ENCODE measurements at places on chromosomes 12 and 14. TPM values are rescaled to one million over a fixed set of nuclear protein-coding genes. Genes with fewer than 3 reads are reported as not detected.

DNA sequence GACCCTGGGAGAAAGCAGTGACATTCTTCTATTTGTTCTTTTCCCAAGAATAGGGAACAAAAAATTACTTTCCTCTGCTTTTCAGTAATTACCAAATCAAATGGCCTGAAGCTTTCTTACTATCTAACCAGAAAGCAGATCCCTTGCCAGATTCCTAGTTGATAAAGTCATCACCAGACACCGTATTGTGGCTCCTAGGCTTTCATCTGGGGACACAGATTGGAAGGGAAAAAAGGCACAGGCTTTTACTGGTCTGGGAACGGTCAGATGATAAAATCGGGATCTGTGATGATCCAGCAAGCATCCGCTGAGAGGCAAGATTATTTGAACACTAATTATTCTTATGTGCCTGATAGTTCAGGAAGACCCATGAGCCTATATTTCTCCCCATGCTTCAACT is 79.1 kb upstream of the BCL2L14 start:
- no peaks in the 10 kb centered on the region for H3K36me3 ChIP-seq
- no peak for DNase-seq
- H3K4me3 ChIP-seq: no peak overlapping the region
- no peaks in the 10 kb centered on the region for H3K27me3 ChIP-seq
- no peak overlapping the region for H3K27ac ChIP-seq

SPIC gene
- not detected for total RNA-seq

- no peak overlapping the region for H3K4me3 ChIP-seq
- H3K36me3 ChIP-seq: peaks cover 3% of the 10 kb centered on the region
- no peaks in the 10 kb centered on the region for H3K4me1 ChIP-seq
- no peak for DNase-seq
- H3K27ac ChIP-seq: no peak overlapping the region
These were observed 57.6 kb downstream of the POLR3B start for GRCh38 chr12:106415134-106415533.

DNA sequence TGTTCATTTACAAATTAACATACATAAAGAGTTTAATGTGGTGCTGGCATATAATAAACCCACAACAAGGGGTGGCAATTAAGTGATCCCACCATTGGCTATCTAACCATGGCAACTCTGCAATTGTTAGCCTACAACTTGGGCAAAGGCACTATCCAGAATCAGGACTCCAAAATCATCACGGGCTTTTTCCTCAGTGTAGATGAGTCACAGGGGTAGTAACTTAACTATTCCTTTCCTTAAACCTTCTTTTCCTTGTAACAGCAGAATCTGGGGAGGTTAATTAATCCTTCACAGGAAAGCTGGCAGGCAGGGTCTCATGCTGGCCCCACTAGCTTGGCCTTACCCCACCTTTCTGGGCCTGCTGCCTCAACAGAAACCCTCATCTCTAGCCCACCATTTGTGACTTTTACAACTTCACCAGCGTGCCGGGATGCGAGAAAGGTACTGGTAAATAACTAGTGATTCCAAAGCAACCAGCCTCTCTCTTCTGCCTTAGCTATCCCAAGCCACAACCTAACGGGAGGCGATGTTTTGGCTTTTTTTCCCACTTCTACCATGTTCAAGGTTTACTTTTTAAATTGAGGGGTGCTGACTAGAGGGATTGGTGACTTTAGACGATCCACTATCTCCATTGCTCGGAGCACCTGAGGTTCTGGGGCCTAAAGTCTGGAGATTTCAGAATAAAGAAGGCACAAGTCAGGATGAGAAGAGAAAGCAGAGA is 744 bp downstream of the ATP5MC2 start:
- H3K36me3 ChIP-seq: peaks cover 6% of the 10 kb centered on the region
- H3K27me3 ChIP-seq: peaks cover 19% of the 10 kb centered on the region
- H3K4me1 ChIP-seq: peaks cover 19% of the 10 kb centered on the region
- H3K4me3 ChIP-seq: peak overlapping the region; percentile 64
- peak overlapping the region; percentile 55 for H3K27ac ChIP-seq

DNA sequence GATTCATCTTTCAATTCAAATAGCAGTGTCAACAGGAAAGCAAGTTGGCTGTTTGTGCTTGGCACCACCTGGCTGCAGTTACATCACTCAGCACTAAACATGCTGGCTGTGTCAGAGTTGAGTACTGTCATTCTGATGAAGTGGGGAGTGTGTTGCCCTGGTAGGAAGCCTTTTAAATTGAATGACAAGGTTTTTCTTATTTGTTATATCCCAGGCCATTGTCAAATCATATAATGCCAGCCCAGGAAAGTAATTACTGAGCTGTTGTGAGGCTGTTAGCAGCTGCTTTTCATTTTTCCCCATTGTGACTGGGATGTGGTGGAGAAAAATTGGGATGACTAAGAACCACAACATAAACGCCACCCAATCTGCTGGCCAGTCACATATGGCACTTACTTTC is 106.5 kb upstream of the PRKD1 start:
- no peaks in the 10 kb centered on the region for H3K27me3 ChIP-seq
- no peak for DNase-seq
- H3K4me1 ChIP-seq: no peaks in the 10 kb centered on the region
- no peak overlapping the region for H3K27ac ChIP-seq
- H3K36me3 ChIP-seq: no peaks in the 10 kb centered on the region

DNA sequence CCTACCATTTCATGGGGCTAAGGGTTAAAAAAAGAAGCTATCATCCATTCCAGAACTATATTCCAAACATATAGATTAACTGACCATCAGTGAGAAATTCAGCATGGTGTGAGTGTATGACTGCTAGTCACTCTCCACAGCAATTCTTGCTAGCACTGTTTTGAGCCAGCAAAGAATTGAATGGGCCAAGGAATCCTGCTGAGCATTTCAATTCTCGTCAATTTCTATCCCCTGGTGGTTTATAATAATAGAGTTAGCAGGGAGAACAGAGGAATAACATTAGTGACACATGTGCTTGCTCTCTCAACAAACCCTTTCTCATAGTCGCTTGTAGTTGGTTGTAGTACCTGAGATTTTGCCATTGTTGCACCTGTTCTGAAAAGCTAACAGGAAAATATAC is 7.2 kb downstream of the MBIP start:
- no peaks in the 10 kb centered on the region for H3K27me3 ChIP-seq
- H3K36me3 ChIP-seq: peaks cover 36% of the 10 kb centered on the region
- peaks cover 2% of the 10 kb centered on the region for H3K4me1 ChIP-seq
- DNase-seq: no peak
- H3K4me3 ChIP-seq: no peak overlapping the region

DNA sequence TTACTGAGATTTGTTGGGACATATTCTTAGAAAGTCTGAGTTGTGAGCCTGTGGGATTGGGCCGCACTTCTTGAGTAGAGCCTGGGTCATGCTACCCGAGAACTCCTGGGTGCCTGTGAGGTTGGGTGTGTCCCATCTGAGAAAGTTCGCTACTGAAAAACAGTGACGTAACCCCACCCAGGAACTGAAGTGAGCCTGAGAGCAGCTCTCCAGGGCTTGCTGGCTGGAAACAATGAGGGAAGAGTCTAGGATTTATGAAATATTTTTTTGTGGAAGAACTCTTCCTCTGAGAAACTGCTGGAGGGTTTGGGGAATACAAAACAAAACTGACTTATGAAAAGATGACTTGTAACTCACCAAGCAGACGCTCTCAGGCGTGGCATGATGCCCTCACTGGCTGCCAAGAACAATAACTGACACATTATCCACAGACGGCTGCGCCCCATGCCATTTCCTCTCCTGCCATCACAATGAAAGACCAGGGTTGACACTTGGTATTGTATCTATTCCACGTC is 69.2 kb downstream of the RASSF3 start:
- peak; percentile 78 for DNase-seq
- H3K27me3 ChIP-seq: no peaks in the 10 kb centered on the region
- peaks cover 87% of the 10 kb centered on the region for H3K4me1 ChIP-seq
- peak overlapping the region; percentile 93 for H3K27ac ChIP-seq
- H3K36me3 ChIP-seq: no peaks in the 10 kb centered on the region

PPP4R3A gene
- total RNA-seq: 164 TPM

DNA sequence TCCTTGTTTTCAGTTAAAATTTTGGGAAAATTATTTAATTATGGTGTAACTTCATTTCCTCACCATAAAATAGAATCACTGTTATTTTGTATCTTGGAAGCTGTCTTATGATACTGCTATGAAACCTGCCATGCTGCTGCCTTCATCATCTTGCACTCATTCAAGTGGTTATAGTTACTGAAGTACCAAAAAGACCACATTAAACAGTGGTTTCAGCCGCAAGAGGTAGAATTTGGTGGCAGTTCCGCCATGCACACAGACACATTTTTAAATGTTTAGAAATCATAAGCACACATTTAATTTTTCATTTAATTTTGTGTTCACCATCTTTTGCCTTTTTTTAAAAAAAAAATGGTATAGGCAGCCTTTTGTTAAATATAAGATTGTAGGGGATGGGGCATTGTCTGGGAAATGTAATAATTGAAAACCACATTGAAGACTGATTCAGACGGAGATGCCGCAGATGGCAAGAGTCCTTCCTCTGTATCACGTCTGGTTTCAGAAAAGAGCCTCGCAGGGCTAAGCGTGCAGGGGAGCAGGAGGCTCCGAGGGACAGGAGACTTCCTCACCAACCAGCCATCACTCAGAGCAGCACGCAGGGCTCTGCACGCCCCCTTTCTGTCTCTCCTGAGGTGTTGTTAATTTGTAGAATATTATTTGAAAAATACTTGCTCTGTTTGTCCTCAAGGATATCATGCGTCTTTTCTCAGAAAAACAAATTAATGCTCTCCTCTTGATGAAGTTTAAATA is 115.2 kb upstream of the PELI2 start:
- peaks cover 31% of the 10 kb centered on the region for H3K4me1 ChIP-seq
- DNase-seq: peak; percentile 43
- no peak overlapping the region for H3K27ac ChIP-seq
- H3K4me3 ChIP-seq: no peak overlapping the region

GPR68 gene
- 16.4 TPM for total RNA-seq

TAMALIN gene
- total RNA-seq: 480 TPM

GRCh38 chr12:106840243-106840642 is 65.8 kb downstream of the RIC8B start:
- H3K4me3 ChIP-seq: no peak overlapping the region
- H3K36me3 ChIP-seq: no peaks in the 10 kb centered on the region
- peaks cover 8% of the 10 kb centered on the region for H3K4me1 ChIP-seq
- DNase-seq: no peak

- H3K4me1 ChIP-seq: no peaks in the 10 kb centered on the region
- H3K27ac ChIP-seq: no peak overlapping the region
- no peak for DNase-seq
- H3K27me3 ChIP-seq: no peaks in the 10 kb centered on the region
- H3K4me3 ChIP-seq: no peak overlapping the region
These were observed 23.6 kb upstream of the ATF1 start for GRCh38 chr12:50740307-50740706.

DNA sequence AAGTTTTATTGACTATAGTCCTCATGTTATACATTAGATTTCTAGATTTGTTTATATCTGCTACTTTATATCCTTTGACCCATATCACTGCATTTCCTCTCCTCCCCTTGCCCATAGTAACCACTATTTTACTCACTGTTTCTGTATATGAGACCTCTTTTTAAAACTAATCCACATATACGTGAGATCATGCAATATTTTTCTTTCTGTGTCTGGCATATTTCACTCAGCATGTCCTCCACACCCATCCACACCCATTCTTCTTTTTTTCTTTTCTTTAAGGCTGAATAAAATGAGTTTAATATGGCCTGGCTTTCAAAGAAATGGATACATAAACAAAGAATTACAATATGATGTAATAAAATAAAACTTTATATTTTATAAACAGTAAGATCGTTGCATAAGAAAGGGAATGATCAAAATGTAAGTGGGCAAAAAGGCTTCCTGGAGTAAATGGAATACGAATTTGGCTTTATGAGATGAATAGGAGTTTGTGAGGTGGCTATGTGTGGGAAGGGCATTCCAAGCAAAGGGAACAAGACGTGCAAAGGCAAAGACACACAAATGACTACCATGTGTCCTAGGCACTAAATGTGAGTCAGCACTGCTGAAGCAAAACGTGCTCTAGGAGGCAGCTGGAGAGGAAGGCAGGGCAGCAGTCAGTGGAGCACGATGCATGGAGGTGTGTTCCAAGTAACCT is 53.2 kb upstream of the HIF1A start:
- no peak overlapping the region for H3K4me3 ChIP-seq
- H3K27ac ChIP-seq: no peak overlapping the region
- no peaks in the 10 kb centered on the region for H3K27me3 ChIP-seq
- peaks cover 2% of the 10 kb centered on the region for H3K4me1 ChIP-seq

- H3K4me1 ChIP-seq: peaks cover 9% of the 10 kb centered on the region
- H3K4me3 ChIP-seq: no peak overlapping the region
- peaks cover 68% of the 10 kb centered on the region for H3K27me3 ChIP-seq
These were observed 15.6 kb upstream of the C14orf180 start for GRCh38 chr14:104563742-104564615.

GRCh38 chr12:49556391-49557186 is 11.4 kb downstream of the MCRS1 start:
- H3K27me3 ChIP-seq: peaks cover 1% of the 10 kb centered on the region
- DNase-seq: no peak
- no peak overlapping the region for H3K4me3 ChIP-seq
- H3K27ac ChIP-seq: no peak overlapping the region
- H3K36me3 ChIP-seq: peaks cover 16% of the 10 kb centered on the region

GRCh38 chr12:105237666-105238065 is 1.7 kb upstream of the APPL2 start:
- no peak for DNase-seq
- H3K36me3 ChIP-seq: peaks cover 3% of the 10 kb centered on the region
- no peak overlapping the region for H3K27ac ChIP-seq
- H3K4me1 ChIP-seq: peaks cover 27% of the 10 kb centered on the region
- H3K4me3 ChIP-seq: no peak overlapping the region

DNA sequence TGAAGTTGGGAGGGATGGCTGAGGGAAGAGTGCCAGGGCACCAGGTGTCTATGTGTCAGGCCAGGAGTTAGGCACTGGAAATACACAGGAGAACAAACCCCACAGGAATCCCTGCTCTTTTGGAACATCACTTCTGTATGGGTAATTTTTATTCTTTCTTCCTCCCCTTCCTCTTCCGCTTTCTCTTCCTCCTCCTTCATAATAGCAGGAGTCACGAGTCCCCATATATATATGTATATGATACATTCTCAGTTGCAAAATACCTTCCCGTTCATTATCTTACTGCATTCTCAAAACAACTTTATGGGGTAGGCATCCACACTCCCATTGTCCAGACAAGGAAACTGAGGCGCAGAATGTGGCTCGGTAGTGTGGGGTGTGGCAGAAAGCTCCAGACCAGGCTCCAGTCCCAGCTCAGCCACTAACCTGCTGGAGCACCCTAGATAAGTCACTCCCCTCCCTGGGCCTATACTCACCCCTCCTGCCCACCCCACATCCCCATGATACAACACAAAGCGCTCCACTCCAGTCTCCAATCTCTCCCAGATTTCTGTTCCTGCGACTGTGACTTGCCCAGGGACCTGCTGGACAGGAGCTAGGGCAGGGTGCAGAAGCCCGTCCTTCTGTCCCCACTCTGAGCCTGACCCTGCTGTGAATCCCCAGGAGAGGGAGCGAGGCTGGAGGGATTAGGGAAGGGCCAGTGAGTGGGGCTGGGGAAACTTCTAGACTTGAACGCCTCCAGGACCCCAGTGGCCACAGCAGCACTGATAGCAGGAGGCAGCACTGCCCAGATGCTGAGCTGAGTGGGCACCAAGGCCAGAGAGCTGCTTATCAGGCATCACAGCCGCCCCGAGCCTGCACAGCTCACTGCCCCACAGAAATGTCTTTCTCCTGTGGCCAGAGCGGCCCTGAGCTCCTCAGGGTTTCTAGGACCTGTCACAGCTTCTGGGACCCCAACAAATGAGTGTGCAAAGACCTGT is 1.4 kb upstream of the AQP2 start:
- peaks cover 49% of the 10 kb centered on the region for H3K27me3 ChIP-seq
- H3K36me3 ChIP-seq: no peaks in the 10 kb centered on the region
- no peak for DNase-seq
- H3K4me1 ChIP-seq: peaks cover 9% of the 10 kb centered on the region
- H3K4me3 ChIP-seq: no peak overlapping the region
